ENCODE measurements at places on chromosomes 12 and 14.

GRCh38 chr12:104416585-104416984, 40.2 kb upstream of the CHST11 start:
- no peak for DNase-seq

DNA sequence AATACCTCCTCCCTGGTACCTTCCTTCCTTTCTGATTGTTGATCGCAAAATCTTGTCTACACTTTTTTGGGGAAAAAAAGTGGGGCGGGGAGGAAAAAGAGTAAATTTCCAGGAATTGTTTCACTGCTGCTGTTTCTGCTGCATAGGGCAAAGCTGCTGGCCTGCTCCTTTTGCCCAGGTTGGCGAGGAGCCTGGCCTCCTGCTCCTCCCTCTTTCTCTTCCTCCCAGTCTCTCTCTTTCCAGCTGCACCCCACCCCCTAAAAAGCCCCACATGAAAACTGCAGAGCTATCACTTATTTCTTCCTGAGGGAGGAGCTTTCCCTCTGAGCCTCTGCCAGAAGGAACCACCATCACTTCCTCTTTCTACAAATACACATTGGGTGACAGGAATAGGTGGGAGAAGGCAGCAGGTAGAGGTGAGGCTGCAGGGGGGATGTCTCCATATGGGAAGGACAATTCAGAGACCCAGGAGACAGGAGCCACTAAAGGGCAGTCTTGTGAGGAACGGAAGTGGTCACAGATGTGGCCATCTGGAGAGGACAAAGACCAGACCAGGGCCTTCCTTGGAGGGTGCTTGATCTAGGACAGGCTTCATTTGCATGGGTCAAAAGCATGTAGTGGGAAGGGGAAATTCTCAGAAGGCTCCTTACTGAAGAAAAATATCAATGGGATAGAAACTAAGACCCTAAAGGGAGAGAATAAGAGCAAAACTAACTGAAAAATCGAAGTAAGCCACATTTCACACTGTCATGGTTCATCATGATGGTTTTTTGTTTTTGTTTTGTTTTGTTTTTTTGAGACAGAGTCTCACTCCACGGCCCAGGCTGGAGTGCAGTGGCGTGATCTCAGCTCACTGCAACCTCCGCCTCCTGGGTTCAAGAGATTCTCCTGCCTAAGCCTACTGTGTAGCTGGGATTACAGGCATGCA, 14.8 kb downstream of the ZBTB39 start:
- peak; percentile 13 for DNase-seq

GRCh38 chr12:129208566-129208965, 355.3 kb downstream of the GLT1D1 start:
- DNase-seq, result no peak

- DNase-seq, result no peak
Observed at GRCh38 chr12:80943338-80943737, 5.6 kb upstream of the LIN7A start.

- no peak for DNase-seq
Observed at GRCh38 chr12:62712681-62713573, 222.0 kb downstream of the PPM1H start.

- DNase-seq, result peak; percentile 31
Observed at GRCh38 chr14:65282896-65283253, 129.7 kb upstream of the FUT8 start.

DNA sequence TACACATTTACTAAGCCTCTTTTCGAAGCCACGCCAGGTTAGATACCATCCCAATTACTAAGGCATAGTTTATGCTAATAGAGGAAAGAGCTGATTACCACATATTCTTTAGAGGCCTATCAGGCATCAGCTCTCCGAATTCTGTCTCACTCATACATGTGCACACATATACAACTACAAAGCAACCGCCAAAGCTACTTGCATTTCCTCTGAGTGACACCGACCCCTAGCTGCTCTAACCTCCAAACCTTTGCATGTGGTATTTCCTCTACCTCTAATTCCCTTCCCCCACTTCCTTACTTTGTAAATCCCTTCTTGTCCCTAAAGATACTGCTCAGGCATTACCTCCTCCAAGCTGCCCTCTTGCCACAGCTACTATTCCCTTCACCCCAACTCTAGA, 107.2 kb downstream of the DUSP6 start:
- DNase-seq, result no peak

DNA sequence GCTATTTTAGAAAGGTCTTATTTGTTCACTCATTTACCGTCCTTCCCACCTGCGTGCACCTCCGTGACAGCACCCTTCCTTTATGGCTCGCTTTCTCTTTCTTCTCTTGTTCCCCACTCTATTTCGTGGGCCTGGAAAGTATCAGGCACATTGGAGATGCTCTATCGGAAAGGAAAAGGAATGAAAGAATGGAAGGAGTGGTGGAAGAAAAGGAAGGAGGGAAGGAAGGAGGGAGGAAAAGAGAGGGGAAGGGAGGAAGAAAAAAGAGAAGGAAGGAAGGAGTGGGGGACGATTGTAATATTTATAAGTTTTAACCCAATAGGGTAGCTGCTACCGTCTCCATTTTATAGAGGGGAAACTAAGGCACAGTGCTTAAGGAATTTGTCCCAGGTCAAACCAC, 363.4 kb downstream of the CACNA1C start:
- DNase-seq, result no peak

GRCh38 chr14:54625112-54625511, 58.2 kb downstream of the SAMD4A start:
- DNase-seq, result no peak

DNA sequence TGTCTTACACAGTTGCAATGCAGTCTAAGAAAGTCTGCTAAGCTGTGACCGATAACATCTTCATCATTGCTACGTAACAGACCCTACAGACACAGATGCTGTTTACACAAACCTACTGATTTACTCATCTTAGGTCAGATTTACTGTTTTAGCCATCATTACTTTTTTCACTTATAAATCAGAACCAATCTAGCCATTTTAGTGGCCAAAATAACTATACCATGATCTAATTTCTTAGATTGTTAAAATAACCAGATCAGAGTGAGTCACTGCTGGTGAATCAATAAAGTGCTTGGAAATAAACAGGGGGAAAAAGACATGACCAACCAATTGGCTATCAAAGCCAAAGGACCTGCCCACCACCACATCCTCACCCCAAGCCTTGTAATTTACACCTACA, 57.0 kb upstream of the FOXN3 start:
- DNase-seq, result no peak

GRCh38 chr14:55201219-55202101, 10.1 kb upstream of the DLGAP5 start:
- no peak for DNase-seq

DNA sequence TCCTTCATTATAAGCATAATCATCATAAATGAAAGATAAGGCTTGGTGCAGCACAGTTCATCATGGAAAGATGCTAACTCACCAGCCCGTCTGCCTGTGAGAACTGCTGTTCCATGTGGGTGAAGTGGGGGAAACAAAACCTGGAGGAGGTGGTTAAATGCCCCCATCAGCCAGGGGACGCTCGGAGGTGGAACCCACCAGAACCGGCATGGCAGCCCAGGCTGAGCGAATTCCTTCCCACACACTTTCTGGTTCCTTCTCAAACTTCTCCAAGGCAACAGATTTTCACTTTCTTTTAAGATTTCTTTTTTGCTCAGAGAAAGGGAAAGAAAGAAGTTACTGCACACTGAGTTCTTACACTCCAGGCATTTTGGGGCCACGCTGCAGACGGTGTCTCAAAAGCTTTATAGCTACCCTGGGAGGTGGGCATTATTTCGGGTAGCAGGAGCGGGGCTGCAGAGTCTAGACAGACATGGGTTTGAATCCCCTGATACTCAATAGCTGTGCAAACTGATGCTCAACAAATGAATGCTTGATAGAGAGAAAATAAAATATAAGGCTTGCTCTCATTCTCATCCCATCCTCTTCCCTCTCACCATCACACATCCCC, 190.7 kb downstream of the BCL11B start:
- DNase-seq, result no peak

GRCh38 chr12:32595251-32595650, 83.8 kb upstream of the DNM1L start:
- no peak for DNase-seq

- no peak for DNase-seq
Observed at GRCh38 chr14:99333214-99333613, 61.2 kb upstream of the BCL11B start.

DNA sequence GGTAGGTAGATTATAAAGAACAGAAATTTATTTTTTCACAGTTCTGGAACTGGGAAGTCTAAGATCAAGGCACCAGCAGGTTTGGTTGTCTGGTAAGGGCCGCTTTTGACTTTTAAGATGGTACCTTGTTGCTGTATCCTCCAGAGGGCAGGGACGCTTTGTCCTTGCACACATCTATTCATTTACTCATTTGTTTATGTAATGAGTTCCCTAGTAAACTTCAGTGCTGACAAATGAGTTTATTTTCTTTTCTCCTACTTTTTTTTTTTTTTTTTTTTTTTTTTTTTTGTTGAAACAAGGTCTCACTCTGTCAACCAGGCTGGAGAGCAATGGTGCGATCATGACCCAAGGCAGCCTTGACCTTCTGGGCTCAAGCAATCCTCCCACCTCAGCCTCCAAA, 195.7 kb downstream of the FBXL14 start:
- DNase-seq, result no peak

DNA sequence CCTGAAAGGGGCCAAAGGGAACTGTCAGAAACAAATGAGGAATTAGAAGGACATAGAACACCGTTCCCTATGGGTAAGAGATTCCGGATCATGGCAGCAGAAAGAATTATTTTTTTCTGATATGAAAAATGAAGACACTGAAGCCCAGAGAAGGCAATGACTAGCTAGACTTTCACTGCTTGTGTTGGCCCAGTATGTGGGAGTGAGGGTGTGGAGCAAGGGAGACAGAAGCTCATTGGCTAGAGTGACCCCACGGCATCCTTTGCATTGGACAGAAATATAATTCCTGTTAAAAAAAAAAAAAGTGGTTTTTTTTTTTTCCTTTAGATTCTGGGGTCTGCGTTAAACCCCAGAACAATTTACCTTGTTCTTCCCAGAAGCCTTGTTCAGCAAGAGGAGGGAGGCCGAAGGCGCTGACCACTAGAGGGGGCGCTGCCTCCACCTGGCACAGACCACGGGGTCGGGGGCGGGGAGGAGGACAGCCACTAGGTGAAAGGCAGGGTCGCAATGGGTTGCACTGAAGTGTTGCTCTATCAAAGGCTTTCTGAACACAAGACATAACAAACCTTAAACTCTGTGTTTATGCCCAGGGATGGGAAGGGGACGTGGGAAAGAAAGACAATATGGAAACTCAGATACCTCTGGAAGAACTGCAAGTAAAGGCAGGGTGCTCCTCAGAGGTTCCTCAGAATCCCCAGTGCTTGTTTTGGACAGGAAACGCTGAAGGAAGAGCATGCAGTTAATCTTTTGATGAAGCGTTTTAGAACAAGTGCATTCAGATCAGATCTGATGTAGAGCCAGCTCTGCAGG, 156.8 kb downstream of the KCNA5 start:
- DNase-seq, result peak; percentile 62

GRCh38 chr12:39619660-39620433, at the start of gene ABCD2:
TSS of gene ABCD2 (minus strand) at chr12:39619803. CDS start at chr12:39619615, 188 bp downstream.
- DNase-seq, result peak; percentile 80

GRCh38 chr14:89221109-89221810, 195.8 kb downstream of the FOXN3 start:
- no peak for DNase-seq

DNA sequence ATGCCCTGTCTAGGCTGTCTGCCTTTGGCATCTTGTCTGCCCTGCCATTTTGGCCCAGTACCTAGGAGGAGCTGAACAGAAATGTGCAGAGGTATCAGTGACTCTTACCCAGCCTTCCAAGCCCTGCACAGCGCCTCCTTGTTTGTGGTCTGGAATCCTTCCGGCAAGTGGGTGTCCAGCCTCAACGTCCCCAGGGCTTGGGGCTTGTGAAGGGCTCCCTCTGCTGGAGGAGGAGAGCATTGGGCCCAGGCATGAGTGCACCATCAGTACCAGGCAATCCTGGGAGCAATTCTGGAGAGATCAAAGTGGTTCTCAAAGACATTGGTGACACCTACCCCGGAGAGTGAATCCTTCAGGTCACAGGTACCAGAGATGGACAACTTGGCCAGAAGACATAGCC, 2.4 kb upstream of the TCL1B start:
- peak; percentile 34 for DNase-seq

- DNase-seq, result no peak
Observed at GRCh38 chr12:44428825-44429224, 447.3 kb downstream of the NELL2 start.

GRCh38 chr12:67459173-67459572, 189.4 kb upstream of the DYRK2 start:
- no peak for DNase-seq

DNA sequence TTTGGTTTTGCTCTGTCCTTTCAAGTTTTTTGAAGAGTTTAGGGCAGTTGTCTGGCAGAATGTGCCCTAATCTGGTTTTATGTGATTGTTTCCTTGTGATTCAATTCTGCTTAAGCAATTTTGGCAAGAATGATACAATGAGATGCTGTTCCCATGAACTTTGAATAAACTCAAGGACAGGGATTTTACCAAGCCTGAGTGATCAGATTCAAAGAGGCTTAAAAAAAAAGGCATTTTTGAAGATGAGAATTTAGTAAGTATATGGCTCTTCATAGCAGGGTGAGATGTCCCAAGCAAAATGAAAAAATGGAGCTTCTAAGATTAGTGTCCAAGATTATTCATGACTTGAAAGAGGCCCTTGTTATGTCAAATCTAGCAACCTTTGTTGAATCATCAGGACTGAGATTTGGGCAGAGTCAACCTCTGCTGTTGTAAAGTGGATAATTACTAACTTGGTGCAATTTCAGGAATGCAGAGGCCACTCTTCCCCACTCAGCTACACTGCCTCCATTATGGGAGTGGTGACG, 180.6 kb upstream of the NUDT4 start:
- DNase-seq, result no peak

DNA sequence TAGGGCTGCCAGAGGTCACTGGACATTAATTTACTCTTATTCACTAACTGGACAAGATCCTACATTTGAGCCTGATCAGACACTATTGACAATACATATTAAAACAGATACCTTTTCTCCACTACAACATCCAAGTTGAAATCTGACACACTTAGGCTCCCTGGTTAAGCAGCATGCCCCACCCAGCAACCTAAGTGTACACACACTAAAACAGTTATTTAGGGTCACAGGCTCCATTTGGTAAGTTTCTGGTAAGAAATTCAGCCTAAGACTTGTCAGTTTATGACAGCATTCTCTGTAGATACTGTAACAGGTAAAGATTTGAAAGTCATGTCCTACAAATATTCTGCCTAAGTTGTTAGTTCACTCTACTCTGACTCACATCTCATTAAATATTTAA, 12.3 kb upstream of the LLPH start:
- DNase-seq, result no peak

- DNase-seq, result no peak
Observed at GRCh38 chr14:68671909-68672308, 121.0 kb downstream of the ZFP36L1 start.

DNA sequence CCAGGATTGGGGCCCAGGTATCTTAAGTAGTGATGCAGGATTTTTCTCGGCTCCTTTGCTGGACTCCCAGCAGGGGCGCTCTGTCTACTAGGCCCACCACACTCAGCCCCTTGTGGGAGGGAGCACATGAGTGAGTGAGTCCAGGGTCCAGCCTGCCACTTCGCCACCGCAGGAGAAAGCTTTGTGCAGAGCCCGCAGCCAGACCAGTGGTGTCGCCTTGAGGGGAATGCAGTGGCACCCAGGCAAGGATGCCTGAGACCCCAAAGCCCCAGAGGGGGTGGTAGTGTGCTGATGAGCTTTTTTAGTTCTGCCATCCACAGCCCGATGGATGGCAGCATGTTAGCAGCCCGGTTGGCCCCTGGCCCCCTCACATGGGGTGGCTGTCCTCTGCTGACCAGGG, 5.4 kb upstream of the MRPS35 start:
- DNase-seq, result no peak

All from activated T-cell treated with anti-CD3 and anti-CD28 coated beads, Interleukin-2, amount 50 U/mL, for 48 hours (primary cell).